Stimulated activated CD4-positive, alpha-beta T cell treated with anti-CD3 and anti-CD28 coated beads, Interleukin-15, amount 100 ng/mL, for 1 hour (primary cell): ENCODE measurements at places on chromosomes 5 and 9.

DNA sequence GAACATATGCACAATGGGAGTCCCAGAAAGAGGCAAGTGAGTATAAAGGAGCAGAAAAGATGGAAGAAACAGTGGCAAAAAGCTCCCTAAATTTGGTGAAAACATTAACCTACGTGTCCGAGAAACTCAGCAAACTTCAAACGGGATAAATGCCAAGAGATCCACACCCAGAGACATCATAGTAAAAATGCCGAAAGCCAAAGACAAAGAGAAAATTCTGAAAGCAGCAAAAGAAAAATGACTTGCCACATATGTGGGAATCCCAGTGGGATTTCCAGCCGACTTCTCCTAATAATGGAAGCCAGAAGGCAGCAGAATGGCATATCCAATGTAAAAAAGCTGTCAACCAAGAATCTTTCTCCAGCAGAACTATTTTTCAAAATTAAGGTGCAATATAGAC, 101.2 kb downstream of the ADAMTS2 start:
- DNase-seq = no peak

- peak; percentile 60 for DNase-seq
Observed at GRCh38 chr9:129889941-129890717, 54.9 kb downstream of the USP20 start.

GRCh38 chr9:79687131-79687447, 115.3 kb downstream of the TLE4 start:
- DNase-seq = no peak

DNA sequence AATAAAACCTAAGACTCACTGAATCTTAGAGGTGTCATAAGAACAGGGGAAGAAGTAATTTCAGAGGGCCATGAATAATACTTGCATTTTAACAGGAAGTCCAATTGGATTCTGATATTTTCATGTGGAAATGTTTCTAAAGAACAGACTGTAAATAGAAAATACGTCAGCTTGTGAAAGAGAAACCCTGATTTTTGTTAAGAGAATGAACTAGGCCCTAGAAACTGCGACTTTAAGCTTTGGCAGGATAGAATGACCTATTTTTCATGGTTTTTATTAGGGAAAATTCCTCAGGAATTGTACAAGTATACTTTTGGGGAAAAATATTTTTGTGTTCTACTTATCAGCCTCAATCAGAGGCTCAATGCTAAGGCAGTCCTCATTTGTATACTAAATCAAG, 215.5 kb upstream of the ACTBL2 start:
- no peak for DNase-seq

- peak; percentile 81 for DNase-seq
Observed at GRCh38 chr5:177303121-177303924, at the start of the genes PRELID1 and RAB24. Gene PRELID1, plus strand, starts transcription at chr5:177303799. Its CDS starts 187 bp downstream, at chr5:177303986. Gene RAB24, minus strand, starts transcription at chr5:177303719. Its CDS starts 431 bp downstream, at chr5:177303288.

- no peak for DNase-seq
Observed at GRCh38 chr5:104942735-104943134, 1380.1 kb upstream of the NUDT12 start.
